Esophagus mucosa (tissue), 1 donor: ENCODE measurements at places on chromosomes 7 and 10.

DNA sequence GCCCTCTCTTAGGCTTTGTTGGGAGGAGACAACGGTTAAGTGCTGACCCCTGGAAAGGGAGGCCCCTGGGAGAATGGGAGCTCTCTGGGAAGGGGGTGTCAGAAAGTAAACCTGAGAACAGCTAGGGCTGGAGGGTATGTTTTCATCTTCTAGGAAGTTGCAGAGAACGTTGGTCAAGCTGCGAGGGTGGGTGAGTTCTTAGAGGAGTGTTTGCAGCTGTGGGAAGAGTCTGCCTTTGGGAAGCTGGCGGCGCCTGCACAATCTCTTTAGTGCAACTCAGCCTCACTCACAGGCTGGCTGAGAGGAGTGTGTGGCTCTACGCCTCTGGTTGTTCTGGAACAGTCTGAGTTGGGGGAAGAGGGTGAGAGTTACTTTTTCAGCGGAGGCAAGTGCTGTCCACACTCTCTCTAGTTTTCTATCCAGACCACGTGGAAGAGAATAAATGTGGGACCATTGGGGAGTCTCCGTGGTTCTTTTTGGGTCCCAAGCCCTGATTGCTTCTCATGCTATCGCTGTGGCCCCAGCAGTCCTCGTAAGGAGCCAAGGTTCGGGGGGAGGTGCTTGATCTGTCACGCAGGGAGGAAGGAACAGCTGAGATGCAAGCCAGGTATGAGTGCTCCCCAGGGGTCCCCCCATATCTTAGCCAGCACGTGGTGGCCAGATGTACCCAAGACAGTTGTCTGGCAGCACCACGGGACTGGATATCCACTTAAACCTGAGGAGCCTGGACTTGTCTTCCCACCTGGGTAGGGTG is 237.2 kb downstream of the BUB3 start:
- no peak for ATAC-seq

DNA sequence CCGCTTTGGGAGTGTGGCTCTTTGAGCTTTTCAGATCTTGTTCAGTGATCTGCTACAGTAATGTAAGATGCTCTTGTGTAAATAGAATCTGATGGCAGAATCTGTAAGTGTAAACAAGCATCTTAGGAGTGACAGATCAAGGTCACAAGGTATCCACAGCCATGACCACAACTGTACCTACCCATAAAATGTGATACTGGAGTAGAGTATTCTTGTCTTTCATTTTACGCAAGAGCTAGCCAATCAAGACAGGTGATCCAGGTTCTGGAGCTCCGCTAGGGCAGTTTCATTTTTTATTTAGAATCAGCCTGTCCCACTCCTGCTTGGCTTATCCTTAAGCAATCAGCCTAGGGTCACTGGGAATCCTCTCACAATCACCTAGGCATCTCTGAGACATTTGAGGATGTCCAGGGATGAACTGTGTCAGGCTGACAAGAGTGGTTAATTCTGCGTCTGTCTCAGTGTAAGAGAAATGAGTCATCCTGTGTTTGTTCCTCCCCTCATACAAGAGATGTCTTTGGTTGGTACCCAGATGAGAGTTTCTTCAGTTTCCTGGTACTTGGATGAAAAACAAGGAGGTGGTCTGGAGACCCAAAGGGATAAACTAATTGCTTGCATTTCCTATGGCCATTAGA is 13.6 kb downstream of the ZNF138 start:
- no peak for ATAC-seq

GRCh38 chr10:100713859-100714565 is 31.4 kb upstream of the PAX2 start:
- no peak for ATAC-seq

GRCh38 chr10:126042906-126043305 is 146.5 kb downstream of the FANK1 start:
- ATAC-seq = no peak

DNA sequence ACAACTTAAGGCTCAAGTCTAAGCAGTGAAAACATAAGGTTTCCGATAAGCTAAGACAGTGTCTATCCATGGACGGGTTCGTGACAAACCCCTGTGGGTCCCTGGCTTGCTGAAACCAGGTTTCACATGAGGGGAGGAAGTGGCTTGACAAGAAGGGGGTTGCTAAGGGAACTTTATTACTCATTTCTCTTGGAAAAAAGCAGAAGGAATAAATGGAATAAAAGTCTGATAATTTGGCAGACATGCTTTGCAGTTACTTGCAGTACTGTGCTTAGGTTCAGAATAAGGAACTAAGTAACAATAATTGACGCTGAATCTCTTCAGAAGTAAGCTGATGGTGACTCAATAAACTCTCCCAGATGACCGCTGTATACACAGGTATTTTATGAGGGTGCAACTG is 34.7 kb downstream of the RBM17 start:
- no peak for ATAC-seq
